ENCODE measurements at places on chromosomes 5 and 9.

DNA sequence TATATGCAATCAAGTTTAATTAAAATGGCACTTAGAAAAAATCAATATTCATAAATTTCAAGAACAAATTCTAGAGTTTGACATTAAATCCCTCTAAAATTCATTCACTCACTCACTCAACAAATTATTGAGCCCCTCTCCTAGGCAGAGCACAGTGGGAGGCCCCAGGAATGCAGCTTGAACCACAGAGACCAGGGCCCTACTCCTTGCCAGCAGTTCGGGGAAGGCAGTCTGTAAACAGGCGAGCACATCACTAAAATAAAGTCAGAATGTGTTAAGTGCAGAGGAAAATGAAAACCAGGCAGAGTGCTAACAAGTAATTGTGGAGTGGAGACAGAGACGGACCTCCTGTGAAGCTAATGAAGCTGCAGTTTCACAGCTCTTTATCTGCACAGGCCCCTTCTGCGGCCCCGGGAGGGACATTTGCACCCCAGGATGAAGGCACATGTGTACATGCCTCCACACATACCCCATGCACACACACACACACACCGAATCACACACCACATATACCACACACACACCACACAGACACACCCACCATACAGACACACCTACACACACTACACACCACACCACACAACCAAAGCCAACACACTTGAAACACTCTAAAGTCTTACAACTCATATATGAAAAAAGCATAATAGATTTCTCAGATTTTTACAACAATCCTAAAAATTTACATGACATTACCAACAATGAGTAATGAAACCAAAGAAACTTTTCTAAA lies 40.5 kb downstream of the BHMT start:
- DNase-seq: no peak

- no peak for DNase-seq
Observed at GRCh38 chr5:149794041-149794440, 63.9 kb downstream of the PPARGC1B start.

- no peak for DNase-seq
Observed at GRCh38 chr5:54548565-54548964, 31.0 kb downstream of the SNX18 start.

GRCh38 chr9:125150349-125151245 lies 7.3 kb upstream of the SCAI start:
- no peak for DNase-seq

DNA sequence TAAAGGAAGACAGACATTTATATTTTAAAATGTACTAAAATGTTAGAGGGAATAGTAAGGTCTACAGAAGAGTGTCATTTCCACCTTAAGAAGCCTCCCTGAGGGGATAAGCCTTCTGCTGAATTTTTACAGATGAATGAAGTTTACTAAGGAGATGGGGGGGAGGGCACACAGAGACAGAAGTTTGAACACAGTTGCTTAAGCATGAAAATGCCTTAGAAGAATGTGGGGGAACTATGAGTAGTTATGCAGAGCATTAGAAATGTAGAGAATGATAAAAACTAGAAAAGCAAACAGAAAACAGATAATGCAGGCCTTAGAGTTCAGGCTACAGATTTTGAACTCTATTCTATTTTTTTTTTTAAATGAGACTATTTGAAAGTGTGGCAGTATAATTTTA lies 232.2 kb upstream of the VLDLR start:
- DNase-seq: no peak

DNA sequence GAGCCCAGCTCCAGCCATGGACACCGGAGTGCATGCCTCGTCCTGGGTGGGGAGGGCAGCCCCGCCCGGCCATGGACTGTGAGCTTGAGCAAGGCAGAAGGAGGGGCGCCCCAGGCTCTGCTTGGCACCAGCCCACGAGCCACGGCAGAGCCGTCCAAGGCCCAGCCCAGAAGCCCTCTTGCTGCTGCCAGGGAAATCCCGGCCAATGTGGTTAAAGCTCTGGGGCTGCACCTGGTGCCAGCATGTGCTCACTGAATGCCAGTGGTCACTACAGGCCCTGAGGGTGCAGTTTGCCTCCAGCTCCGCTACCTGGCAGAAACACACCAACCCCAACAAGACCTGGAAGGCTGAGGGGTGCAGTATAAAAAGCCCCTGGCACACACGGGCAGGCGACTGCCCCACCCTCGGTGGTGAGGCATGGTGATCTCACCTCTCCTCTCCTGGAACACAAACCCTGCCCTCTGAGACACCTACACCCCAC lies 11.8 kb downstream of the BRD3 start:
- DNase-seq: no peak

DNA sequence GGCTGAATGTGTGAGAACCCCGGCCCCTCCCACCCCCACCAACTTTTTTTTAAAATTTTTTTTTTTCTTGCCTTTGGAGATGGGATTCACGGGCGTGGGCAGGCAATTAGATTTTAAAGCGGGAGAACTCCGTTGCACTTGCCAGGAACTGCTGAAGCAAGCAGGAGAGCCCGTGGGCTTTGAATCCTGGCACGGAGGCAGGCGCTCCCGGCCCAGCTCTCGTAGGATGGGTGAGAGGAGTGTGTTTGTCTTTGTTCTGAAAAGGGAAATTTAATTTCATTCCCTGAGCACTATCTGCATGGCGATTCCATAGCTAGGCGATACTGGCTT lies 54.3 kb upstream of the BOD1 start:
- no peak for DNase-seq

GRCh38 chr5:9447691-9448090 lies 98.2 kb downstream of the SEMA5A start:
- no peak for DNase-seq

DNA sequence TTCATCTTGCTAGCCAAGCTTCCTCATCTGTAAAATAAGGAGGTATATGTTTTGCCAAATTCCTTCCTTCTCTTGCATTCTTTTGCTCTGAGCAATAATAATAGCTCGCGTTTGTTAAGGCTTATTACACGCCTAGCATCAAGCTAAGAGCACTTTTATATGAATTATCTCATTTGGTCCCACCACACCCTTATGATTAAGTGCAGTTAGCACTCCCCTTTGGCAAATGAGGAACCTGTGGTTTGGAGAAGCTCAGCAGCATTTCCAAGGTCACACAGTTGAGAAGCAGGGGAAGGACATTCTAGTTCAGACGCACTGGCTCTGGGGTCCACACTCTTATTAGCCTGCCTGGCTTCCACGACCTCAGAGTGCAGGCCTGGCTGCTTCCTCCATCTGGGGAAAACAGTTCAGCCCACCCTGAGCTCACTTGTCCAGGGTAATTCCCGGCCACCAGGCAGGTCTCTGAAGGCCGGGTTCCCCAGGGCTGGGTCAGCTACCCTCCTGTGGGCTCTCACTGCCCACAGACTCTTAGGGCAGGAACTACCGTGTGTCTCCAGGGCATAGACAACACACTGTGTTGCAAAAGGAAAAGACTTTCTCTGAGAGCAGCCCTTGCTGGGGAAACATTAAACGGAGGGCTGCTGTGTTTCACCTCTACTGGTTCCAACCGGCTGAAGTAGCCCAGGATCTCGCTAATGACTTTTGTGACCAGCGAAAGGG lies 9.9 kb upstream of the FBP1 start:
- DNase-seq: no peak

DNA sequence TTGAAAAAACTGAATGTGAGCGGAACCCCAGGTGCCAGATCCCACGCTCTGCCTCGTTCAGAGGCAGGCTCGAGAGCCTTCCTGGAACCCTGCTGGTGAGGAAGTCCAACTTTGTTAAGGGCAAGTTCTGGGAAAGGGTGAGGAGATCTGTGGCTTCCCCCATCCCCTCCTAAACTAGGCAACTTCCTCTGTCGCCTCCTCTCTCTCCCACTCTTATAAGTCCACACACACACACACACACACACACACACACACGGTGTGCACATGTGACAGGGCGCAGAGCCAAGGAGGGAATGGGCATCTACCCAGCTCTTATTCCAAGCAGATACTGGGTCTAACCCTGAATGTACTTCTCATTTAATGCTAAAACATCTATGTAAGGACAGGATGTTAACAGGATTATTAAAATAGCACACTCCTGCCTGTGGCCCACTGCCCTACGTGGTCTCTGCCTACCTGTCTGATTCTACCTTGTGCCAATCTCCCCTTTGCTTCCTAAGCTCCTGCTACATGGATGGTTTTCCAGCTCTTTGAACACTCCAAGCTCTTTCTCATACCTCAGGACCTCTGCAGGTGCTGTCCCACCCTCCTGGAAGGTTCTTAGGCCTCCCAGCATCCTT lies 72.4 kb upstream of the FBXW11 start:
- no peak for DNase-seq

GRCh38 chr9:133680250-133680975 lies 44.2 kb downstream of the DBH start:
- DNase-seq: no peak

GRCh38 chr5:10839916-10840599 lies 79.0 kb upstream of the DAP start:
- DNase-seq: no peak

DNA sequence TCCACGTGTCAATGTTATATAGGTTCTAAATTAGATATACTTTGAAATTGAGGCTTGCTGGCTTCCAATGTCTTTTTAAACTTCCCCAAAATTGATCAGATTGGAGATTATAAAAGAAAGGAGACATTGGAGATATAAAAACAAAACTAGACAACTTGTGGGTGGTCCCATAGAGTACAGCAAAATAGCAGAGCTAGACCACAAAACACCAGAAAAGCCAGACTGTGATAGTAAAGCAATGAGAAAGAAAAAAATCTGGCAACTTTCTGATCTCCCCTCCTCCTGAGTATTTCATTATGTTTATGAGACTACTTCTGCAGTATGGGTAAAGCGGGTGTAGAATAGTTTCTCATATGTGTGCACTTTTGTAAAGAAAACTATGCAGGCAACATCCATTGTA lies 713.8 kb upstream of the MEF2C start:
- no peak for DNase-seq

DNA sequence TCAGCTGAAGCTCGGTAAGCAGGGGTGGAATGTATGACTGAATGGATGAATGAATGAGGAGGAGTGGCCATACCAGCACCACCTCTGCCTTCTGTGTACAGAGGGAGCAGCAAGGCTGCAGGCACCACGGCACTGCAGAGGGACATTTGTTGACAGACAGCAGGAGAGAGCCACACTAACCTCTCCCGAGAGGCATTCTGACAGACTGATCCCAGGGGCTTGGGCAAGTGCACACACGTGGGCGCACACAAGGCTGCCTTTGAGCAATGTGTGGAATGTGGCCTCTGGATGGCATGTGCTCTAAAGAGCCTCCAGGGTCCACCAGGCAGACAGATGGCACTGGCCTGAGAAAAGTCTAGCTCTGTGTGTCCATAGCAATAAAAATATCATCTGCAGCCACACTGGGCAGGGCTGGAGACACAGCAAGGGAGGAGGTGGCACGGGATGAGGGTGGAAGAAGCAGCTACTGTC lies 111.8 kb downstream of the ACTL7B start:
- DNase-seq: no peak

DNA sequence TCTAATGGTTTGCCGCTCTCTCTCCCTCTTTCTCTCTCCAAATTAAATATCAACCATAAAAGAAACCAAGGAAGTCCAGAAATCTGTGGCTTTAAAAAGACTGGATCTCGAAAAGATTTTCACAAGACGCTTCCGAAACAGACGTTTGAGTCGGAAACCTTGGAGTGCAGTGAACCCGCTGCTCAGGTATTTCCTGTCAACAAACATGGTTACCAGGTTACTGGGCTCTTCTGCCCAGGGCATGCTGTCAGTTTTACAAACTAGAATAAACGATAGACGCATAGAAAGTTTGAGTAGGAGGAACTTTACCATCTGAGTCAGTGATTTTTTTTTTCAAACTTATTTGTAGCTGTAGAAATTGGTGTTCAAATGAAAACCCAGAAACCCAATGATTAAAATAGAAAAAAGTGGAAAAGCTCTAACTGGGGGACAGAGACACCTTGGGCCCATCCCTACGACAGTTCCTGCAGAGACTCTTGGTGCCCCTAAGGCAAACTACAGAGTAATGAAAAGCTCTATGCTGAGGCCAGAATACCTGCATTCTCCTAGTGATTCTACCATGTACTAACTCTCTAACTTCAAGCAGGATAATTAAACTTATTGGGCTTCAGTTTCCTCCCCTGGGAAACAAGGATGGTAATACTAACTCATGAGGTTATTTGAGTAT lies 90.0 kb downstream of the DOCK8 start:
- DNase-seq: no peak

GRCh38 chr5:59174248-59174844 lies 591.5 kb downstream of the RAB3C start:
- DNase-seq: no peak

- no peak for DNase-seq
Observed at GRCh38 chr5:37375091-37375490, 4.0 kb upstream of the WDR70 start.

DNA sequence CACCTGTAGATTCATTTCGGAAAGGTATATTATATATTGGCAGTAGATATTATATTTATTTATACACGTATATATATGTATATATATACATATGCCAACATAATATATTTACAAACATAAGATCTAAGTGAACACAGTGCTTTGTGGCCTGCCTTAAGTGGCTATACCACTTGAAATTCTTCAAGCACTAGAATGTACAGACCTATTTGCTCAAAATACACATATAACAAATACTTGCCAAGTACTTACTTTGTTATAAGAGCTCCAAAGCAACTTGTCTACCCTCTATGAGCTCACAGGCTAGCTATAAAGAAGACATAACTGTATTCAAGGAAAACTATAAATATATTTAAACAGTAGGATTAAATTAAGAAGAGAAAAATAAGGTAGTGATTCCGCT lies 33.6 kb upstream of the SLC36A1 start:
- no peak for DNase-seq

- DNase-seq: no peak
Observed at GRCh38 chr9:135126451-135127187, 39.2 kb downstream of the OLFM1 start.

GRCh38 chr5:15575666-15576065 lies 75.7 kb downstream of the FBXL7 start:
- DNase-seq: no peak

DNA sequence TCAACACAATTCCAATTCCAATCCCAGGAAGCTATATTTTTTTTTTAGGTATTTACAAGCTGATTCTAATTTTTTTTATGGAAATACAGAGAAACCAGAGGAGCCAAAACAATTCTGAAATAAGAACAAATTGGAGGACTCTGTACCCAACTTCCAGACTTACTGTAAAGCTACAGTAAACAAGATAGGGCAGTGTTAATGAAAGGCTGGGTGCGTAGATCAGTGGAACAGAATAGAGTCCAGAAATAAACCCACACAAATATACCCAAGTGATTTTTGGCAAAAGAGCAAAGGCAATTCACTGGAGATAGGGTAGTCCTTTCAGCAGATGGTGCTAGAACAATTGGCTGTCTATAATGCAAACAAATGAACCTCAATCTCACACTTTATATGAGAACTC lies 50.6 kb downstream of the WHRN start:
- DNase-seq: no peak

DNA sequence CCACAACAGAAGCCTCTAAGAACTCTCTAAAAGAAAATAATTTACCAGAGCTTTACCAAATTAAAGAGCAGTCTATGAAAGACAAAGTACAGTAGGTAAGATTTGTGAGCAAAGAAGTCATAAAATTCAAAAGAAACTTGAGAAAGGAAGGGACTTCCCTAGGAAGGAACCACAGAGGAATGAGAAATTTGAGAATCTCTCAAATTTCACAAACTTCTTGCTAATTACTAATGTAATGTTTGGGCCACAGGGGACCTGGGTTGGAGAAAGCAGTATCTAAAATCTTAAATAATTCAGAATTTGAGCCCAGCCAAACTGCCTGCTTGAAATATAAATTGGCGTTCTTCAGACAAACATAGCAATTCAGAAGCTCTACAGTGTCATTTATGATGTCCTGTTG lies 225.0 kb upstream of the PRR16 start:
- no peak for DNase-seq
